ENCODE measurements at places on chromosomes 5 and 9. TPM values are rescaled to one million over a fixed set of nuclear protein-coding genes. Genes with fewer than 3 reads are reported as not detected.

THBS4 gene
- total RNA-seq, result 0.47 TPM

DDX4 gene
- not detected for total RNA-seq

MYMK gene
- total RNA-seq, result not detected

TLX3 gene
- not detected for total RNA-seq

GAPT gene
- total RNA-seq, result not detected

FCN1 gene
- total RNA-seq, result 4.2 TPM

SELENOP gene
- total RNA-seq, result 1.4 TPM

GRIA1 gene
- not detected for total RNA-seq

NCS1 gene
- total RNA-seq, result 0.90 TPM

SVEP1 gene
- total RNA-seq, result not detected

SCAI gene
- 15.5 TPM for total RNA-seq

KCNIP1 gene
- not detected for total RNA-seq

CDH10 gene
- not detected for total RNA-seq

FBXO10 gene
- total RNA-seq, result 6.1 TPM

PSD2 gene
- total RNA-seq, result not detected

PKD2L2 gene
- not detected for total RNA-seq

IFNB1 gene
- not detected for total RNA-seq

CAMK2A gene
- total RNA-seq, result not detected

FAM193B gene
- 252 TPM for total RNA-seq

IL9 gene
- total RNA-seq, result not detected

BTNL3 gene
- not detected for total RNA-seq

FAM169A gene
- total RNA-seq, result 16.8 TPM

SQSTM1 gene
- 303 TPM for total RNA-seq

RNF208 gene
- total RNA-seq, result 0.64 TPM

CER1 gene
- not detected for total RNA-seq

FCN2 gene
- total RNA-seq, result not detected

AQP7 gene
- not detected for total RNA-seq

BTNL8 gene
- not detected for total RNA-seq

CDC20B gene
- total RNA-seq, result not detected

ANKRD18B gene
- 1.2 TPM for total RNA-seq

PAXX gene
- total RNA-seq, result 94.2 TPM

HNRNPK gene
- total RNA-seq, result 539 TPM

GABRA6 gene
- not detected for total RNA-seq

SLC6A7 gene
- total RNA-seq, result not detected

SURF4 gene
- total RNA-seq, result 110 TPM

GRIN3A gene
- not detected for total RNA-seq

OR1J4 gene
- total RNA-seq, result not detected

SH2D3C gene
- total RNA-seq, result 43.4 TPM

PDE6A gene
- not detected for total RNA-seq

NPDC1 gene
- 20.7 TPM for total RNA-seq

SLC25A48 gene
- total RNA-seq, result not detected

FOXD4L5 gene
- total RNA-seq, result 0.67 TPM

GLRA1 gene
- total RNA-seq, result not detected

TAF1L gene
- total RNA-seq, result 0.12 TPM

RNF180 gene
- total RNA-seq, result not detected

PPIC gene
- not detected for total RNA-seq

ENTREP1 gene
- total RNA-seq, result not detected

ARL10 gene
- total RNA-seq, result 17.9 TPM

FNBP1 gene
- total RNA-seq, result 197 TPM

UGT3A1 gene
- total RNA-seq, result not detected

PCDHB10 gene
- 0.15 TPM for total RNA-seq

PRRX2 gene
- not detected for total RNA-seq

CNTFR gene
- not detected for total RNA-seq

TAF11L8 gene
- not detected for total RNA-seq

GALNT10 gene
- total RNA-seq, result 32.8 TPM

RIOK2 gene
- 40.8 TPM for total RNA-seq

HTR1A gene
- not detected for total RNA-seq

DPYSL3 gene
- total RNA-seq, result 0.06 TPM

MOB3B gene
- total RNA-seq, result 0.53 TPM
